ENCODE measurements at places on chromosomes 16 and 17.

DNA sequence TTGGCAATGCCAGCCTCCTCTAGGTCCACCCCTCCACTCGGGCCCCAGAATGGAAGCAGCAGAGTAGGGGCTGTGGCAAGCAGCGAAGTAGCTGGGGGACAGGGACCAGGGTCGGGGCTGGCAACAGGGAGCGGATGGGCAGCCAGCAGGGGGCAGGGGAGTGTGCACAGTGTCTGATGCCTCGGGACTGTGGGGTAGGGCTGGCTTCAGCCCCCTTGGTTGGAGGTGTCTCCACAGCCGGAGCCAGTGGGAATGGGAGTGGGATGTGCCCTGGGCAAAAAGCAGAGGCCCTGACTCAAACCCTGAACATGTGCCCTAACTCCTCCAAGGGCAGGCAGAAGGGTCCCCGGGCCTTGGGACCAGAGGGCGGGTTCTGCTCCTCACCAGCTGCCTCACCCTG is 18.5 kb upstream of the ARHGAP27 start:
- DNase-seq = no peak

- no peak for DNase-seq
Observed at GRCh38 chr16:84069540-84069939, 26.9 kb upstream of the SLC38A8 start.

DNA sequence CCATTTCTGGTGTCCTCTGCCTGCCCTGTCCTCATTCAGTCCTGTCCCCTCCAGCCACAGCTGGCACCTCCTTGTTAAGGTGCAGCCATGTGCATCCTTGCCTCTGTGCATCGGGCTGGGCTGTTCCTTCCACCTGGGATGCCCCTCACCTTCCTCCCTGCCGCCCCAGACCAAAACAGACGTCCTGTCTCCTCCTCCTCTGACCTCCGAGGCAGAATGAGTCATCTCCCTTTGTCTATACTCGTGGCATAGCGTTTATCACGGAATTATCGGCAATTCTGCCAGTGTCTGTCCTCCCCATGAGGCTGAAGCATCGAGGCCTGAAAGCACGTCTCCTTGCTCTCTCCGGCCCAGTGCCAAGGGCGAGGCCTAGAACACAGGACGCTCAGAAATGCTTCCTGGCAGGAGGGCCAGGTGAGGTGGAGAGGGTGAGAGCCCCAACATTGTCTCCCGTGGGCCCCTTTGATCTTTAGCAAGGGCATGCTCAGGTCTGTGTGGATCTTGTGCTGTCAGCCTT is 4.6 kb downstream of the RAI1 start:
- DNase-seq = peak; percentile 81

DNA sequence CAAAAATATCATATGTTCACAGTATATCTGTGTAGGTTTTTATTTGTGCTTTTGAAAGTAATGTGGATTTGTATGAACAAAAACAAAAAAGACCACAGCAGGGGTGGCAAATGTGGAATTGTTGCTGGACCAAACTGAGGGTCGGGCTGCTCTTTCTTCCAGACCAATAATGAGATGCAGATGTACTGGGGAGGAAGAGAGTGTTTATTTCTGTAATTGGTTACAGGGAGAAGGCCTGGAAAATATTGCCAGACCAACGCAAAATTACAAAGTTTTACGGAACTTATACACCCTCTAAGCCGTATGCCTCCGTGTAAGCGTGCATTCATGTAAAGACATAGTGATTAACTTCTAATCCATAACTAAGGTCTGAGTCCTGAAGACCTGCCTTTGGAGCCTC is 353.9 kb upstream of the C16orf82 start:
- DNase-seq = no peak

- DNase-seq = no peak
Observed at GRCh38 chr16:75529959-75530358, 5.9 kb downstream of the CHST5 start.

GRCh38 chr17:73062726-73063125 is 29.8 kb downstream of the SLC39A11 start:
- no peak for DNase-seq

- DNase-seq = peak; percentile 7
Observed at GRCh38 chr16:81035975-81036750, 521 bp downstream of the ATMIN start.

DNA sequence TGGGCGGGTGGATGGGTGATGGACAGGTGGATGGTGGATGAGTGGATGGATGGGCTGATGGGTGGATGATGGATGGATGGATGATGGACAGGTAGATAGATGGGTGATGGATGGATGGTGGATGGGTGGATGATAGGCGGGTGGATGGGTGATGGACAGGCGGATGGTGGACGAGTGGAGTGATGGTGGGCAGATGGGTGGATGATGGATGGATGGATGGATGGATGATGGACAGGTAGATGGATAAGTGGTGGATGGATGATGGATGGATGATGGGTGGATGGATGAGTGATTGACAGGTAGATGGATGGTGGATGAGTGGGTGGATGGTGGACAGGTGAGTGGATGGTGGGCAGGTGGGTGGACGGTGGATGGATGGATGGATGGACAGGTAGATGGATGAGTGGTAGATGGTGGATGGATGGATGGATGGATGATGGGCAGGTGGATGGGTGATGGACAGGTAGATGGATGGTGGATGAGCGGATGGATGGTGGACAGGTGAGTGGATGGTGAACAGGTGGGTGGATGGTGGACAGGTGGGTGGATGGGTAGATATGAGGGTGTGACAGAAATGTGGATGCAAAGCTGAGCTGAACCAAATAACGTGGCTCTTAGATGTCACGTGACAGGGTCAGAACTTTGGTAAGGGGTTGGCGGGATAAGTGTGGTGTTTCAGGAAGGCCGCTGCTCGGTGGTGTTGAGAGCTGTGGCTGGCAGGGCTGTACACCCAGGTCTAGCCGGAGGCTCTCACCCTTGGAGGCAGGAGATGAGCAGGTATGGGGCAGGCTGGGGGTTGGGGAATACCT is 234.3 kb upstream of the CIBAR2 start:
- no peak for DNase-seq
